ENCODE measurements at places on chromosomes 5 and 9.

- no peak for DNase-seq
These were observed 296.9 kb downstream of the TLE4 start for GRCh38 chr9:79868567-79869189.

- DNase-seq: no peak
These were observed 416.4 kb downstream of the EFNA5 start for GRCh38 chr5:107254214-107254901.

GRCh38 chr9:131233995-131234394 is 42.3 kb downstream of the FAM78A start:
- DNase-seq: no peak

- no peak for DNase-seq
These were observed 3.0 kb downstream of the GARIN3 start for GRCh38 chr5:157162919-157163510.

DNA sequence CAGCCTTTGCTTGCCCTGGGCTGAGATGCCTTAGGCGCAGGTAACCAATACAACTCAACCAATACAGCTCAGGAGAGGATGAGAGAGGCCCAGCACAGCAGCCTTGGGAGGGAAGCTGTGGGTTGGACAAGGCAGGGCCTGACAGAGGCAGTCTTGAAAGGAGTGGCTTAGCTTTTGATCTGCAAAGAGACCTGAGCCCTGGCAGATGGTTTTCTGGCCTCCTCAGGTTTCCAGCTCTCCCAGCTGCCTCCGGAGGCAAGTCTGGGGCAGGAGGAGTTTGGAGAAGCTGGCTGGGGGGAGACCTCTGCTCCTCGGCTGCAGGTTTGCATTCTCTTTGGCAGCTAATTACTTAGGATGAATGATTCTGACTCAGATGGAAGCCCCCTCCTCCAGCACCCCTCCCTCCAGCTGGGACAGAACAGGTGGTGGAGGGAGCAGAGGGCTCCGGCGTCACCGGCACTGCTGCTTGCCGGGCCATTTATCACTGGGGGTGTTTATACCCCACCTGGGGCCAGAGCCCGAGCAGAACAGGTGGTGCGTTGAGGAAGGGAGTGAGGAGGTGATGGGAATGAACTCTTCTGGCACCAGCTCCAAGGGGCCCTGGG is 50.8 kb downstream of the TSPAN17 start:
- DNase-seq: no peak

DNA sequence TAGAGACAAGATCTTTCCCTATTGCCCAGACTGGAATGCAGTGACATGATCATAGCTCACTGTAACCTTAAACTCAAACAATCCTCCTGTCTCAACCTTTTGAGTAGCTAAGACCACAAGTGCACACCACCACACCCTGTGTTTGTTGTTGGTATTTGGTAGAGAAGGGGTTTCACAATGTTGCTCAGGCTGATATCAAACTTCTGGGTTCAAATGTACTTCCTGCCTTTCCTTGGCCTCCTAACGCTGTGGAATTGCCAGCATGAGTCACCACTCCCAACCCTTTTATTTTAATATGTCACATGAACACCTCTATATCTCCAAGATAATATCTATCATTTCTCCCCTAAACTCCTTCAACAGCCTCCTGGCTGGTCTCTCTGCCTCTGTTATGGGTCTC is 719.0 kb downstream of the PTPRD start:
- no peak for DNase-seq

DNA sequence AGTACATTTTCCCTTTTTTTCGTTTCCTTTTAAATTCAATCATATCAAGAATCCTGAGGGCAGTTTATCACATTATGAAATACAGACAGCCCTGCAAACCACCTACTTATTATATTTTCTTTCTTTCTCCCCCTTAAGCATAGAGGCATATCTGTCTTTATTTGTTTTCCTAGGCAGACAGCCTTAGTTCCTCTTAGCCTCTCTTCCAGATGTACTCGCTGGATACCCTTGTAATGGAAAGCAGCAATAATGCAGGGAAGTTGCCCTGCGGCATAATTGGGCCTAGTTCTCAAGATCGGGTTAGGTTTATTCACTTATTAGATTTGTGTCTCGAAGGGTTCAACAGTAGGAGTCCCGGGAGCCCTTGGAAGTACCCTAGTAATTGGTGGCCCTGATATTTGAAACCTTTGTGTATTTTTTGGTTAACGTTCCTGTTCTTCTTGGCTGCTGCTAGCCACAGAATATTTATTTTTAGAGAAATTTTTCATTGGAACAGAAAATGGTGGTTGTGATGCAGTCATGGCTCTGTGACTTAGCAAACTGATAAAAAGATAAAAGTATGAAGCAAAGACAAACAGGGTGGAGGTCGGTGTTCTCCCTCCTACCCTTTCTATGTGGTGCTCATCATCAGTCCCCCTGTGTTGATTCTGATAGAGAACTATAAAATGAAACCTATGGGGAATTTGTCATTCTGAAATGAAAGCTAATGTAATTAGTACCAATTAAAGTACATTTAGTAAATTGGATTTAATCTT is 6.4 kb downstream of the TLE4 start:
- DNase-seq: no peak

- DNase-seq: no peak
These were observed 69.8 kb downstream of the ECPAS start for GRCh38 chr9:111414406-111414805.

GRCh38 chr5:97418462-97418861 is 235.4 kb upstream of the RIOK2 start:
- no peak for DNase-seq

GRCh38 chr5:160938532-160938931 is 86.5 kb upstream of the ATP10B start:
- no peak for DNase-seq

- no peak for DNase-seq
These were observed 76.2 kb upstream of the LRRTM2 start for GRCh38 chr5:138951091-138951985.

DNA sequence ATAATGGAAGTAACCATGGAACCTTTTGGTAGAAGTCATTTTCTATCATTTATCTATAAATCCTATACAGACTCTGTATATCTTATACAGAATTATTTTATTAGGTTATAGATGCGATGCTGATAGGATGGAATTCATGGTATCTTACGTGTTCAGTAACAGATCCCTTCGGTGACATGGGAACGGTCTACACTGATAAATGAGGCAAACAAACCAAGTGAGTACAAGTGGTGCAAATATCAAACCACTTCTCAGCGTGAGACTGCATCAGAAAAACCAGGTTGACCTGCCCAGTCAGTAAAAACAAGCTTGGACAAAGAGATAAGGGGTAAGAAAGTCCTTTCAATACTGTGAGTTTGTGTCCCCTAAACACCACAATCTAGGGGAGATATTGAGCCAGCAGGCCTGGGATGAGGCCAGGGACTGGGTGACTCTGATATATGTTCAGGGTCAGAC is 215.5 kb downstream of the GAPVD1 start:
- no peak for DNase-seq

DNA sequence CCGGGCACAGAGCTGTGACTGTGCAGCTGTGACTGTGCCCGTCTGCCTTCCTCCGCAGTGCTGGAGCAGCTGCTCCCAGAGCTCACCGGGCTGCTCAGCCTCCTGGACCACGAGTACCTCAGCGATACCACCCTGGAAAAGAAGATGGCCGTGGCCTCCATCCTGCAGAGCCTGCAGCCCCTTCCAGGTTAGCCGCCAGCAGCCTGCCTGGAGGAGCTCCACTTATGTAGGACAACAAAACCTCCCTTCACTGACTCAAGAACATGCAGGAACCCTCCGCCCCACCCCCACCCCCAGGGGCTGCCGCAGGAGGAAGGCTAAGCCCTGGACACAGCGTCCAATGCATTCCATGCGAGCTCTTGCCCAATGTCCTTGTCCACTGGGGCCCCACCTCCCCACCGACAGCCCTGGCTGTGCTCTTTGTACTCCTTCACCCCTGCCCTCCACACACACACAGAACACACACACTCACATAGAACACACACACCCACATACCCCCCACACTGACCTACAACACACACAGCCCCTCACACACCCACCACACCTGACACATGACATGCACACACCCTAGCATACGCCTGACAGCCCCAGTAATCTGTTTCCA is 27.9 kb downstream of the AFAP1L1 start:
- no peak for DNase-seq

GRCh38 chr5:67263656-67264408 is 67.2 kb upstream of the CD180 start:
- no peak for DNase-seq

DNA sequence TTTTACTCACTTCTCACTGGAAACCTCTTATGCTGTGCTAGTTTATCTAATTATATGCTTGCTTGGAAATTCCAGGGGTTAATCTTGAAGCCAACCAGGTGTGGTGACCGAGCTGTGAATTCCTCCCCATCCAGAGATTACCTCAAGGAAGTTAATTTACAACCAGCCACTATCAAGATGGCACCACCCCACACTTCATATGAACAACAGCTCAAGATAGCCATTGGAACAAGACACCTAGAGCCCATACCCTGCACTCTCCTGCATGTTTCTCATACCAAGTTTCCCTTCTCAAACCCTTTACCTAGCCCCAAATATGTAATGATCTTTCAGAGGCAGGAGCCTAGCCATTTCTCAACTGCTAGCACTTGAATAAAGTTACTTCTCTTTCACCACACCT is 2156.9 kb upstream of the C9orf72 start:
- DNase-seq: no peak

DNA sequence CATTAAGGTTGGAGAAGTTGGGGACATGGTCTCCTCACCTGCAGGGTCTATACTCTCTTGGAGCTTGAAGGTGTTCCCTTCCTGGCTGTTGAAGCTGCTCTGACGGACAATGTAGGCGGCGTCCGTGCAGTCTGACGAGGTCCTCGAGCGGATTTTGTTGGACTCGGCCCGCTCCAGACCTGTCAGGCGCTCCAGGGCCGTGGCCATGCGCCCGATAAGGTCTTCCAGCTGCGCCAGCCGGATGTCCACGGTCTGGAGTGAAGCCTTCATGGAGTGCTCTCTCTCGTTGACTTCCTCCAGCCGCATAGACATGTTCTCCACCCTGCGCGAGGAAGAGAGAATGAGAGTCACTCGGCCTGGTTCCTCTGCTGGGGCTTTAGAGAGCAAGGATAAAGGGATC is 122.6 kb upstream of the KLF9 start:
- DNase-seq: no peak

GRCh38 chr9:106879439-106879882 is 16.5 kb downstream of the ZNF462 start:
- no peak for DNase-seq
